T-helper 1 cell treated with Interleukin-12 subunit alpha and Interleukin-12 subunit beta and Interleukin-4 antibody, amounts not matched to agents 30 ng/mL and 1 ng/mL, for 36 hours (primary cell): ENCODE measurements at places on chromosomes 12 and 14. TPM values are rescaled to one million over a fixed set of nuclear protein-coding genes. Genes with fewer than 3 reads are reported as not detected.

Gene IQSEC3
- 0.32 and 0.59 TPM in 2 replicates for total RNA-seq

Gene GUCY2C
- total RNA-seq: not detected in 2 replicates

Gene FOXA1
- not detected in 2 replicates for total RNA-seq

Gene CNPY2
- 141 and 153 TPM in 2 replicates for total RNA-seq

Gene ATL1
- 0.56 and 1.5 TPM in 2 replicates for total RNA-seq

Gene ZNF891
- 2.1 and 2.2 TPM in 2 replicates for total RNA-seq

Gene GPD1
- total RNA-seq: 0.54 and 0.95 TPM in 2 replicates

Gene PPP1R1A
- total RNA-seq: not detected in 2 replicates

Gene PMCH
- 1.8 and 2.7 TPM in 2 replicates for total RNA-seq

Gene NINJ2
- 16.0 and 17.2 TPM in 2 replicates for total RNA-seq

Gene IFNG-AS1
- 3.6 and 3.8 TPM in 2 replicates for total RNA-seq

Gene OR4E2
- total RNA-seq: not detected in 2 replicates
